ENCODE measurements at places on chromosomes 4 and X.

GRCh38 chr4:71293705-71294104 is 45.1 kb upstream of the SLC4A4 start:
- no peak for DNase-seq

DNA sequence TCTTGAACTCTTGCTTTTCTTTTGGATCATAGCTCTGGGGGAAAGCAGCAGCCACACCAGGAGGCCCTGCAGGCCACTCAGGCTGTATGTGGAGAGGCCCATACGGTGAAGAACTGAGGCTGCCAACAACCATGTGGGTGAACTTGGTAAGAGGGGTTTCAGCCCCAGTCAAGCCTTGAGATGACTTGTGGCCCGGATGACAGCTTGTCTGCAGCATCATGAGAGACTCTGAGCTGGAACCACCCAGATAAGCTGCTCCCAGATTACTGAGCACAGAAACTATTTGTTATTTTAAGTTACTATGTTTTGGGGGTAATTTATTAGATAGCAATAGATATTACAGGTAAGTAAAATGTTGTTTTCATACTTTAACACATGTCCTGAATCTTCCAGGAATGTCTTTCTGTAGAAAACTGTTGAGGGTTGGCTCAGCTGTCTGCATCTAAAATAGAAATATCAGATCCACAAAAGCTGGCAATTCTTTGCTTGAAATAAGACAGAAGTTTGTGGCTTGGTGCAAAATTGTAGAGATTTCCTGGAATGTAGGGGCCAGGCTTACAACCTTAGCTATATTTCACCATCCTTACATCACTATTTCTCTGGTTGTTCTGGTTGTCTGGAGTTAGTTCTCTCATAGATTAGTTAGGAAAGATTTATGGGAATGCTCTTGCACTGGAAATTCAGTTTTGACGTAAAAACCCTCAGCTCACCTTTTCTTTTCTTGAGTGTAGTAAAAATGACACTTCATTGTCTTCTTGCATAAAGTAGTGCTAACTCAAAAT is 272.1 kb downstream of the RAPGEF2 start:
- DNase-seq = no peak

DNA sequence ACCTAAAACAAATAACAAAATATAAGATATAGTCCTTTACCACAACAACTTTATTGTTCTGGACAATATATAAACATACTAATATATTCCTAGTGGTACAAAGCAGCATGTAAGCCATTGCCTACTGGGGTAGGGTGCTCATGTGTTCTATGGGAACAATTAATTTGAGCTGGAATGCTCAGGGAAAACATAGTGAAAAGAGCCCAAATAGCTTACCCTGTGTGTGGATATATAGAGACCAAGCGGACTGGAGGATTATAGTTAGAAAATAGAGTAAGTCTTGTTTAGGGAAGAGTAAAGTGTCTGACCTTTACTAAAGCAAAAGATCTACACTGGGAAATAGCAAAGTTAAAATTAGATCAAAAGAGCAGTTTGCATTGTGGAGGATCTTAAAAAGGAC is 64.8 kb downstream of the MAD2L1 start:
- DNase-seq = no peak

DNA sequence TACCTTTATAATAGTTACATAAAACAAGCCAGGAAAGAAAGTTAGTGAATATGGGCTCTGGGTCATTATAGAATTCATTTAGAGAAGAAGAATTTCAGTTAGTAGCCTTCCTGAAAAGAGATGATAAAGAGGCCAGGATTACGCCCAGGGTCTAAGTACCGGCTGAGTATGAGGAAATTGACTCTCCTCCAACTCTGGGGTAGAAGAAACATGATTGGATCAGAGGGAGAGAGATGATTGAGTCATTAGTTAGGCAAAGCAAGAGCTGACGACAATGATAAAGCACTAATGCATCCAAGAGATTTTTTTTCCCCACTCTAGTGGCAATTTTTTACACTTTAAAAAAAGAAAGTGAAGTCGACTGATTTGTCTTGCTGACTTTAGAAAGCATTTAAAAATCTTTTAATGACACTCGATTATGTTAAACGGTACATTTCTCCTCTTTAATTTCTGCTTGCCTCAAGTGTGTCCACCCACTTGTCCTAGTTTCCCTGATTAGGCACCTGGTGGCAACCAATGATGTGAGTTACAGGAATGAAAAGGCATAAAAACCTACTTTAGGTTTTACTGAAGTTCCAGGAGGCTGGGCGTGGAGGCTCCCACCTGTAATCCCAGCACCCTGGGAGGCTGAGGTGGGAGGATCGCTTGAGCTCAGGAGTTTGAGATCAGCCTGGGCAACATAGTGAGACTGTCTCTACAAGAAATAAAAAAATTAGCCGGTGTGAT is 37.3 kb upstream of the IGFBP7 start:
- no peak for DNase-seq

GRCh38 chr4:118817178-118817930 is 18.6 kb downstream of the SEC24D start:
- DNase-seq = no peak

DNA sequence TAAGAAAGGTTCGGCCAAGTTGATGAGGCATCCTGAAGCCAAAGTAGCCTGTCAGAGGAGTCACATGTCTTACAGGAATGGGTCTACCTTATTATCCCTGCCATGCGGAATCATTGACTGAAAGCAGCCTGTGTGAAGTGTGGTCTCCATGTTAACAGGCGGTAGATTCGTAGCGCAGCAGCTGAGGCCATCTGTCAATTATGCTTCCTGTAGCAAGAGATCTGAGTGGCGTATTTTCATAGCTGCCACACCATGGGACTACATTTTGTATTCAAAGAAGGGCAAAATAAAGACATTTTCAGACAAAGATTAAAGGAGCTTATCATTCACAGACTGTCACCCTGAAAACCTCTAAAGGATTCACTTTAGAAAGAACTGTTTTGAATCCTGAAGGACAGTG is 11.2 kb upstream of the MED14 start:
- no peak for DNase-seq

- DNase-seq = peak; percentile 70
Measured at GRCh38 chrX:17736856-17737709, at the start of gene SCML1. Gene SCML1 (plus strand): TSS chrX:17737493. CDS start chrX:17744187, 6,694 bp downstream.

DNA sequence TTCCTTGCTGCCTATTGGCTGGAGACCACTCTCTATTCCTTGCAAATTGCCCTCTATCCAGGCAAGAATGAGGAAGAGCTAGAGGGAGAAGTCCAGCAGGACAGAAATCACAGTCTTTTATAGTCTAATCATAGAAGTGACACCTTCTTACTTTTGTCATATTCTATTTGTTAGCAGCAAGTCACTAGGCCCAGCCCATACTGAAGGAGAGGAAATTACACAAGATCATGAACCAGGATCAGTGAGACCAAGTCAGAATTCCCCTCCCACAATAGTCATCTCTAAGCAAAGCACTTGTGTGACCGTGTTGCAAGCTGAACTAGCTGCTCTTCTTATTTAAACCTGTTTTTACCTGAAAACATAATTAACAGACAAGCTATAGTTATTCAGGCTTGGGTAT is 317.7 kb downstream of the INPP4B start:
- DNase-seq = no peak

GRCh38 chrX:79564362-79564761 is 197.2 kb upstream of the ITM2A start:
- DNase-seq = no peak
